ENCODE measurements at places on chromosomes 3 and 15.
A peak's percentile ranks its signal among the peaks of the same experiment; 100 is the strongest.

GRCh38 chr3:98786364-98787006 is 23.3 kb downstream of the ST3GAL6 start:
- DNase-seq: no peak

DNA sequence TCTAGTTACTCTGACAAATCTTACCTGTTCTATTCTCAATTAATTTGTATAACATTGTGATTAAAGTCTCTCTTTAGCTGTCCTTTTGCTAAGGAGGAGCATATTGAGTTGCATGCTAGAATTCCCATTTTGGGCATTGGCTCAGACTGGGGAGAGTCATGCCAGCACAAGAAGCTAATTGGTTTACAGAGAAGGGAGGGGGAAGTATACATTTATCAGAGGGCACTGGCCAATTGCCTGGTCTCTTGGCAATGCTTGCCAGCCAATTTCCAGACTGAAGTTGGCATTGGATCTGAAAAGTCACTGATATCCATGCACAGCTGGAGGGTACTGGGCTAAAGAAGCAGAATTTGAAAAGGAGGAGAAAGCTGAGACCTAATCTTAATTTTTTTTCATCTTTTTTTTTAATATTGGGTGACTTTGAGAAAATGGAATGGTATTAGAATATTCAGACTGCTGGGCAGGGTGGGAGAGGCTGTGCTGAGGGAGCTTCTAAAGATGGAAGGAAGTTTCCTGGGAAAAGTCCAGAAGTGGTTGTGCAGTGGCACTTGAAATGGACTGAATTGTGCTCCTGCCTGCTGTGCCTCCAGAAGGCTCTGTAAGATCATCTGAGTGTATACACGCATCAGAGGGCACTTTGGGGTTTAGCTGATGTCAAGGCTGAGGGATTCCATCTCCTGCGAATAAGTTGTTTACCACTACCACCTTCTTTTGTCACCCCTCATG is 365.2 kb upstream of the DPH6 start:
- DNase-seq: no peak

- DNase-seq: no peak
Observed at GRCh38 chr3:8236264-8236663, 265.4 kb upstream of the LMCD1 start.

DNA sequence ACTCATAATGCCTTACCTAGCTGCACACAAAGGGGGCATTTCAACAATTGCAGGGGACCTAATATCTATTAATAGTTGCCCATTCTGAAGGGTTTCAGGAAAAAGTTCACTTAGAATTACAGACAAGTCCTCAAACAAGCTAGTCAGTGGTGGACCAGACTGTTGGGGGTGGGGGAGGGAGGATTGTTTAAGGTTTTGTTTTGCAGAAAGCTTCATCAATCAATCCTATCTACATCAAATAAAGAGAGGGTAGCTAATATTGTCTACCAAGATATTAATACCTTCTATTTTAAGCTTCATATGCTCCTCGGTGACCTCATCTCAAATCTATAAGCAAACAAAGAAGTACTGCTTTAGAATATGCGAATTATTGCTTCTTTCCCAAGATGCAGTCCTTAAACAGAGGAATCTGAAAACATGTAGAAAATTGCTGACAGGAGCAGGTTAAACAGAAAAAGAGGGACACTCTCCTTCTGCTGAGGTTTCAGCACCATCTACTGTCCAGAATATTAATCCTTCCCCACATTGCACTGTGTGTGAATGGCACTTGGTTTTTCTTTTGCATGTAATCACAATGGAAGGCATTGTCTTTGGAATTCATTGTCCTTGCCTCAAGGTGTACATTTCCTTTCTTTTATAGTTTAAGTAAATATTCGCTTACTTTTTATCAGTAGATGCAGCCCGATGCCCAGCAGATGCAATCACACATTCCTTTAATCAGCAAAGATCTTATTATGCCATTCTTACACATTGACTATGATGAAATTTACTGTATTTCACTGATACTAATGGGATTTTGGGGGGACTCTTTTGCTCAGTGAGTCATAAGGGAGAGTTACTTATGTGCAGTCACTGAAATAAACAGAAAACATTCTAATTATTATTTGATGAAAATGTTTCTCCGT is 94.7 kb downstream of the IL5RA start:
- DNase-seq: no peak

DNA sequence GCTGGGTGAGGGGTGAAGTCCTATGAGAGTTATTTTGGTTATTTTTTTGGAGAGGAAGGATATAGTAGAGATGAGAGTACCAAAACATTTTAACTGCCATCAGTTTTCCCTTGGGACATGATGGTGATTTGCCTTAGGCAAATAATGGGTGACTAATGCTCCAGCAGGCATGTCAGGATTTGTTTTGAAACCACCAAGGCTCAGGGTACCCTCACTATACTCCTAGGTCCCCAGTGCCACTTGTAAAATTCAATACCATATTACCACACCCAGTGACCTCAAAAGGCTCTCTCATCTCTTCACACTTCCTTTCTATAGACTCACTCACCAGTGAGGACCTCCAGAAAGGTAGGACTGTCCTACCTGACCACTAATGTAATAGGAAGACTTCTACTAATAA is 83.6 kb downstream of the WDR72 start:
- no peak for DNase-seq

- no peak for DNase-seq
Observed at GRCh38 chr3:183554377-183554776, 1.1 kb downstream of the KLHL6 start.

- DNase-seq: no peak
Observed at GRCh38 chr3:37202035-37202434, 27.7 kb upstream of the LRRFIP2 start.

DNA sequence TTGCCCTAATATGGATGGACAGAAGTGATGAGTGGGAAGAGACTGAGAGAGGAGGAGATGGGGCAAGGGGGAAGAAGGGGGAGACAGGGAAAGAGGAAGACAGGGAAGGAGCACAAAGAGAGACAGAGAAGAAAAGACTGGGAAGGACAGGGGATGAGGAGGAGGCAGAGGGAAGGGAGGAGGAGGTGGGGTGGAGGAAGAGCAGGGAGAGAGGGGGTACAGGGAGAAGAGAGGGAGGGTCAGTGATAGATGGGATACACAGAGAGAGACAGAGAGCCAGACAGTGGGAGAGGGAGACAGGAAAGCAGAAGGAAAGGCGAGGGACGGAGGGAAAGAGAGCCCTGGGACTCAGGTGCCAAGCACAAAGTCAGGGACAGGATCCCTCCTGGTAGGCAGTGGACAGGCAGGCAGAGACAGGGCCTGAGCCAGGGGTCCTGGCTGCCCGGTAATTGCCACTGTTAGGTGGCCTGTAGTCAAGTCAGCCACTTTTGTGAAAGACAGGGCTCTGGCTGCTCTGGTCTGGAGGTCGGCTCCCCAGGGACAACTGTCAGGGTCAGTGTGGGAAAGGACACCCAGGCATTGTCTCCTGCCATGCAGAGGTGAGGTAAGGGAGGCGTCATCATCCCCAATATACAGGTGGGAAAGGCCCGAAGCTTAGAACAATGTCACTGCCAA is 9.8 kb downstream of the VILL start:
- no peak for DNase-seq

- no peak for DNase-seq
Observed at GRCh38 chr15:74208901-74209559, 6.4 kb upstream of the STRA6 start.

DNA sequence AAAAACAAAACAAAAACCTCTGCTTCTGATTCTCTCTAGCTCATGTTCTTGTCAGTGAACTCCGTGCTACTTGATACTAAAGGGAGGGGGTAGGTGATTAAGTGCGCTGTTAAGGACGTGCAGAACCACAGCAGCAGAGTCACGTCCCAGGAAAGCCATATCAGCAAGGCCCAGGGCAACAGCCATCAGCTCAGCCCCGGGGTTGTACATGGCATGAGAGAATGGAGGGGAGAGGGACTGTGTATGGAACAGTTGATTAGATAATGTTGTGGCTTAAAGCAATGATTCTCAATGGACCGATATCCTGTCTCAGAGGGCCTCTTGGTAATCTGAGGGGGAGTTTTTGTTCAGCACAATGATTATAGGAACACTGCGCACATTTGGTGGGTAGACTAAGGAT is 27.6 kb downstream of the C2CD4A start:
- no peak for DNase-seq

DNA sequence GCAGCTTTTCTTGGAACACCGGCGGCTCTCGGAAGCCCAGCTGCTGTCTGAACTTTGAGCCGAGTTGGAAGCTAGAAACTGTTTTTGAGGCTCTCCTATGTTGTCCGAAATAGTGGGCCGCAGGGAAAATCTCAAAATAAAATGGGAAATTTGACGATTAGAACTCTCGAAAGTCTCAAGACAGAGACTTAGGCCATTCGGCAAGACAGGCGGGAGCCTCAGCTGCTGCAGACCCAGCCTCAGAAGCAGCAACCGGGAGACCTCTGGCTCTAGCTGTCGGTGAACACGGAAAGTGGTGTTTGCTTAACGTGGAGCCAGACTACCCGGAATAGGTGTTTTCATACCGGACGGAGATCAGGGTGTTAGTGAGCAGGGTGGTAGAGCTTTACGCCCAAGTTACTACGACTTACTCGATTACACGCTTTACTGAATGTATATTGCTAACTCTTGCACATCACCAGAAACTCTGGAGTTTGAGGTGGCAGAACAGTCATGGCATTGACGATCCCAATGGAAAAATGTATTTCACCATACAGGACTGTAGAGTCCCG is 357 bp upstream of the MAN2C1 start:
- no peak for DNase-seq

DNA sequence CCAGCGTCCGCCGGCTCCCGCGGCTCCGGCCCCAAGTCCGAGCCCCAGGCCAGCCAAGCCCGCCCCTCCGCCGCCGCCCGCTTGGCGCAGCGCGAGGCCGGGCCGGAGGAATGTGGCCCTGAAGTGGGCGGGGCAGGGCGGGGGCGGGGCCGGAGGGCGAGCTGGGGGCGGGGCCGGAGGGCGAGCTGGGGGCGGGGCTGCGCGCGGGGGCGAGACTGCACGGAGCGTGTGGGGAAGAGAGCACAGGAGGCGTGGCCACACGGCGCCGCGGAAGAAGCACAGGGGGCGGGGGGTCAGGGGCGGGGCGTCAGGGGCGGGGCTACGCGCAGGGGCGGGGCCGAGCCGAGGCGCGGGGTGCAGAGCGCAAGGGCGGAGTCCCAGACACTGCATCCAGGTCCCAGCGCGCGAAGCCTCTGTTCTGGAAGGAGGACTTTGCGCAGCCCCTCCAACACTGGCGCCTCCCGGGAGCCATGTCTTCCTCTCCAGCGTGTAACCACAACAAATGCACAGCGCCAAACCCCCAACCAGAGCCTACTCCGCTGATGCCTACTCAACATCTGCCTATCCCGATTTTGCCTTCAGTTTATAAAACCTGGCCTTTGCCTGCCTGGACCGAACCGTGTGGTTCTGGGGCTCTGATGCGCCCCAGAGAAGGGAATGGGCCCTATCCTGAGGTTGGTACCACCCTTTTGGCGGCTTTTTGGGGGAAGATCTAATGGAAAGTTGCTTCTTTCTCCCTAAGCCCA is 105.5 kb downstream of the IQSEC1 start:
- peak; percentile 78 for DNase-seq

GRCh38 chr15:74384881-74385643 is 17.6 kb upstream of the CYP11A1 start:
- peak; percentile 31 for DNase-seq

GRCh38 chr3:10918011-10918410 is 74.5 kb upstream of the SLC6A1 start:
- DNase-seq: no peak

GRCh38 chr15:56901931-56902330 is 16.5 kb upstream of the TCF12 start:
- no peak for DNase-seq

DNA sequence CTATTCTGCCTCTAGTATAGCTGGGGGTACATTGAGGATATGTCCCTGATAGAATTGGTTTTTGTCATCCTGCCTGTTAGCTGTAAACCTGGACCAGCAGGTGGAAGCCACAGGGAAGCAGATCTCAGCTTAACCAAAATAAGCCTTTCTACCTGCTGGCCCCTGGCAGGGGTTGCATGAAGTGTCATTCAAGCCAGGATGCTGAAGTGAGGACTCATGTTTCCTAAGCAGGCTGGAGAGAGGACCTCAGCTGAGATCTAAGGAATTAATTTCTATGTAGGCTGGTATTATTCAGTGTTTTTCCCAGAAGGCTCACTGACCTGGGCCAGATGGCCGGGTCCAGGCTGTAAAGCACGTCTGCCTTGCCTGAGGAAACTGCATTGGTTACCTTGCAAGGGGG is 128.9 kb downstream of the MEGF11 start:
- no peak for DNase-seq
